ENCODE measurements at places on chromosomes 3 and 15.
A peak's percentile ranks its signal among the peaks of the same experiment; 100 is the strongest.

GRCh38 chr3:140695361-140696061 lies 17.6 kb downstream of the TRIM42 start:
- no peak for DNase-seq

DNA sequence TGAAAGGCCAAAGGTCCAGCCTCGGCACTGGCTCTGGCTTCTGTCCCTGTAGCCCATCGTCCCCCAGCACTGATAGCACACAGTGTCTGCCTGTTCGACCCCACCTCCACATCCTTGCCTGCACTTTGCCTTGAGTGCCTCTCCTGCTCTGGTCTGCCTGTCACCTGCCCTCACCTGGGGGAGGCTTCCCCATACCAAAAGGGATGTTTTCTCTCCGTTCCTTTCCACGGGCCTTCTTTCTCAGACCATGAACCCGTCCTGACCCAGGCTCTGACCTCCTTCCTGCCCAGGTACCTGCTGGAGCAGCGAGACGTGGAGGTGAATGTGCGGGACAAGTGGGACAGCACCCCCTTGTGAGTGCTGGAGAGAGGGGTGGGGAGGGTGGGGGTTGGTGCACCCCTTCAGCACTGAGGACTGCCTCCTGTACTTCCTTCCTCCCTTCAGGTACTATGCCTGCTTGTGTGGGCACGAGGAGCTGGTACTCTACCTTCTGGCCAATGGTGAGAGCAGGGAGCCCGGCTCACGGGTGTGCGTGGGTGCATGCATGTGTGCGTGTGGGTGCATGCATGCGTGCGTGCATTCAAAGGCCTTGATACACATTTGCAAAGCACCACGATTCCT lies 1.5 kb downstream of the ABTB1 start:
- DNase-seq: no peak

GRCh38 chr3:264394-265156 lies 68.0 kb downstream of the CHL1 start:
- no peak for DNase-seq

DNA sequence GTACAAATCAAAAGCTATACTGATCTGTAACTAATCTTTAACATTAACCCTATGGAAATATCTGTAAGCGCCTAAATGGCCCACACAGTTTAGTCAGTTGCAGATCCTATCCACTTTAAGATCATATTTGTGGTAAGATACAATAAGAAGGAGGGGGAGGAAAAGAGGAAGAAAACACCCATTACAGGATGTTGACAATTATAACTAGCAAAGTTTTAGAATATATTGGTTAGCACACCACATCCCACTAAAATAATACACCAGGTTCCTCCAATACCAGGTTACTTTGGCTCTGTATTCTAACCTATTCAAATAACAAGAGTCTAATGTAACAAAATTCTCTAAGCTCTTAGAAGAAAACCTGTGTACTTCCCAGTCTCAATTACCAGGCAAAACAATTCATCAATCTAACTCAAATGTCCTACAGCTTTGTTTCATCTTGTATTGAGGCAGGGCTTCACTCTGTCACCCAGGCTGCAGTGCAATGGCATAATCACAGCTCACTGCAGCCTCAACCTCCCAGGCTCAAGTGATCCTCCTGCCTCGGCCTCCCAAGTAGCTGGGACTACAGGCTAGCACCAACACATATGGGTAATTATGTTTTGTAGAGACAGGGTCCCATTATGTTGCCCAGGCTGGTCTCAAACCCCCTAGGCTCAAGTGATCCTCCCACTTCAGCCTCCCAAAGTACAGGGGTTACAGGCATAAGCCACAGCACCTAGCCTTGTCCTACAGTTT lies 4.2 kb downstream of the SLC4A7 start:
- DNase-seq: no peak

DNA sequence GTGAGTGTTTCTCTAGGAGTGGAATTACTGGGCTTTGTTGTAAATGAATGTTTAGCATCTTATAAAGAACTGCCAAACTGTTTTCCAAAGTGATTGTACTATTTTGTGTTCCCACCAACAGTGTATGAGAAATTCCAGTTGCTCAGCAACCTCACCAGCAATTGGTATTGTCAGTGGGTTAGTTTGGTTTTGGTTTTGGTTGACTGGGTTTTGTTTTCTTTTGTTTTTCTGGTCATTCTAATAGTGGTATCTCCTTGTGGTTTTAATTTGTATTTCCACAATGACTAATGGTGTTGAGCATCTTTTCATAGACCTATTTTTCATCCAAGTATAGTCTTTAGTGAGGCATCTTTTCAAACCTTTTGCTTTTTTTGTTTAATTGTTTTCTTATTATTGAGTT lies 27.1 kb downstream of the FILIP1L start:
- no peak for DNase-seq

DNA sequence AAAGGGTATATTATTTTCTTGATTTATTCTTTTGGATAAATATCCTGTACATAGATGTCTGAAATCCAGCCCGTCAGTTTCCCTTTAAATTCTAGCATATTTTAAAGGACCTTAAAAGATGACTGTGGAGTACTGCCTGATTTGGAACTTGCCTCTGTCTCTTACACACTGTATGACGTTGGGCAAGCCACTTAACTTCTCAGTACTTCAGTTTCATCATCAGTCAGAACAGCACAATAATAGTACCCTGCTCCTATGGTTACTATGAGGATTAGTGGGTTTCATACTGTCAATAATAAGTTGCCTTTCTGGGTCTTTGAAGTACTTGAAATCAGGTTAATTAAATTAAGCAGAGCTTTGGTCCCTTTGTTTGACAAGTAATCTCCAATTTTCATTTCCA lies 374.3 kb downstream of the TIGIT start:
- DNase-seq: no peak

DNA sequence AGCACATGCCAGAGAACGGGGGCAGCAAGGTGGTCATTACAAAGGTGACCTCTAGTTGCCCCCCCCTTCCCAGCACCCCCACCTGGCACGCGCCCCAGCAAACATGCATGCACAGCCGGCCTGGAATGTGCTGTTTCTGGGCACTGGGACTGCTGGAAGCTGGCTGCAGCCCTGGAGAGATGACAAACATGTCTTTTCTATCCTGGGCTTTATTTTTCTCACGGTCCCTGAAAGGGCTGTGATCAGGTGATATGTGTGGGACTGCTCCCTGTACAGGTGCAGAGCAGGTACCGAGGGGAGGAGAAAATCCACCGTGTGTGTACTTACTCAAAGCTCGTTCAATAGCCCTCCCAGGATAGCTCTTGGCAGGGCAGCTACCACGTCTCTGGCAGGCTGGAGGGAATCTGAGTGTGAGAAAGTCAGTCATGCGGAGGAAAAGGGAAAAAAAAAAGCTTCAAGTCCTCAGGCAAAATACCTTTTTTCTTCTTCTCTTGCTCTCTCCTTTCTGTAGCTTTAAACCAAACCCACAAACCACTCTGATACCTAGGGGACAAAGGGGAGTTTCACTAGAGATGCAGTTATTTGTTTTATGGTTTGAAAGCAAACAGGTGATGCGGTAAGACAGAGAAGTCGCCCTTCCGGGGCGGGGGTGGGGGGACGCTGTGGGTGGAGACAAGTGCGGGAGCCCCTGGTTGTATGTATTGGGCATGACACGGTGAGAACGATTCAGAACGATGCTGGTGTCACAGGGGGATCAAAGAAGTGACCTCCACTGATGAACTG lies 5.0 kb upstream of the HES1 start:
- no peak for DNase-seq

- no peak for DNase-seq
Measured at GRCh38 chr3:82000773-82001172, 239.3 kb upstream of the GBE1 start.

- DNase-seq: no peak
Measured at GRCh38 chr3:67192466-67192865, 194.4 kb downstream of the KBTBD8 start.

DNA sequence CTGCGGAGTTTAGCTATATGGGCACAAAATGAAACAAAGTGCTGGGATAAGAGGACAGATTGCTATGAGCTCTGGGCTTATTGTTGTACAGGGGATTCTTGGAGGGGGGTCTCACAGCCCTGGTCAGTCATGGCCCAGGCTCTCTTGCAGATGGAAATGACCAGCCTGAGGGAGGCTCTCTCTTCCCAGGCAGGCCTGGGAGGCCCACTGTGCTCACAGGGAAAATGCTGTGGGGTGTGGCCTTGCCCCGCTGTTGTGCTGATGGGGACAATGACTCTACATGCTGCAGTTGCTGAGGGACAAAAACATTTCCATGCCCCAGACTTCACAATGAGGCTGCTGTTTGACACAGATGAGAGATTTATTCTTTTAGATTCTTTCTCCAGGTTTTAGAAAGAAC lies 202.2 kb downstream of the KLF13 start:
- no peak for DNase-seq

DNA sequence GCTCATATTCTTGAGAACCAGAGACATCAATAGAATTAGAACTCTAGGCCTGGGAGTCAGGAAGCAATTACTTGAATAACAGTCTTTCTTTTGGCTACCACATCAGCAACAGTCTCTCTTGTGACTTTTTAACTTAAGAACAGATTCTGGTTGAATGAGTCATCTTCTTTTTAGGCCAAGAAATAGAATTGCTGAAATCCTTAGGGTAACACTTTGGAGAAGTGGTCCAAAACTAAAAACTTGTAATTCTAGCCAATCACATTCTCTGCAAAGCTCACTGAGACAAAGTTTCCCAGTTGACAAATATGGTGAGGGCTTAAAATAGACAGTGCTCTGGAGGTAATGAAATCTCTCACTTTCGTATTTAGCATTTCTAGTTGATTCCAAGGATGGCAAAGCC lies 238.0 kb downstream of the SHOX2 start:
- no peak for DNase-seq

GRCh38 chr15:100385300-100386050 lies 43.7 kb upstream of the ADAMTS17 start:
- DNase-seq: no peak

DNA sequence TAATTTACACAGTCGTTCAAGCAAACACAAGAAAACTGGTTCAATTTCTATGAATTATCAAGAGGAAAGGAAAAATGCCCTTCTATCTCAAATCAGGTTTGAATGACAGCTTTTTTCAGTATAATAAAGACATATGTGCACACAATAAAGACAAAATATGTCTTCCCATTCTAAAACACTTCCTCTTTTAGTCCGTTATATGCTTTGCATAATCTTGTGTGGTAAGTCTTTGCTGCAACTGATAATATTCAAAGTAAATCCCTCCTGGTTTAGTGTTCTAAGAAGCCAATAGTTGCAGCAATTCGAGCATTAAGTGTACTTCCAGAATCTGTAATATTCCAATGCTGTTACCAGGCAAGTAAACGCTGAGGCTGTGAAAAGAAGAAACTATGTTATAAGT lies 43.7 kb upstream of the MAPKBP1 start:
- DNase-seq: no peak

- DNase-seq: no peak
Measured at GRCh38 chr15:74385733-74386132, 18.3 kb upstream of the CYP11A1 start.

- DNase-seq: no peak
Measured at GRCh38 chr3:124563376-124563775, 166.9 kb upstream of the UMPS start.

GRCh38 chr15:52124270-52124880 lies 11.8 kb upstream of the BCL2L10 start:
- no peak for DNase-seq

DNA sequence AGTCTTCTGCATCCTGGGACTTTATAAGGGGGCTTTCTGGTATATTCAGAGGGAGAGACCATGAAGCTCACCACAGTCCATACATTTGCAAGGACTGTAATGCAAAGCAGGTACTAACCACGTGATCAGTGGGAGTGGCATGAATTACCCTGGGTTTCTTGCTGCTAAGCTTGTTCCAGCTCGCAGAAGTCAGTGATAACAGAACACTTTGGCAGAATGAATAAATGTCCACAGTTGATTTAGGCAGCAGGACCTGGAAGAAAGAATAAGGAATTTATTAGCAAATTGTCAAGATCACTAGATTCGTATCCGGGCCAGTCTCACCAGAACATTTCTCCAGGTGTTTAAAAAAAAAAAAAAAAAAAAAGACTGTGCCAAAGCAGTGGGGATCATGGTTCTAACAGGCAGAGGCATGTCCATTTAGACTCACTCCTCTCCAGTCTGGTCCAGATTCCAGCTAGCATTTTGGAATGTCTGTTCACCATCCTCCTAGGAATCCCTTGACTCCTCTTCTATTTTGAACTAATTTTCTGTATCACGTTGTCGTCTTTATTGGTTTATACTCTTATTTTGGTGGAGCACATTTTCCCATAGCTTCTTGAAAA lies 24.5 kb downstream of the HHLA2 start:
- DNase-seq: no peak

DNA sequence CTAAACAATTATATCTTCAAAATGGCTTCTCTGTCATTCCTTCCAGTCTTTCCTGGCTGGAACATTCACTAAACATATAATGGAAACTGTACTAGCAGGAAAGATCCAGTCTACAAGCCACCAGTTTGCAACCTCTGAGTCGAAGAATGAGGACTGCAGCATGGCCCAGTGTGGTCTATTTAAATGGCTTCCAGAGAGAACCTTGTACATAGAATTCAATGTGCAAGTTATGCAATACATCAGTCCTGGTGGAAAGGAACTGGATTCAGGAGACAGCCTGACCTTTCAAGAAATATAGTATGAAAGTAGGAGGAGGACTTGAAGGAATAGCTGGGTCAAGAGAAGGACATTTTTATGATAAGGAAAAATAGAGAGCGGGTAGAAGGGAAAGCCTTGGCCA lies 49.9 kb downstream of the NEK10 start:
- DNase-seq: no peak

- DNase-seq: peak; percentile 31
Measured at GRCh38 chr3:119508172-119508845, 10.0 kb downstream of the TIMMDC1 start.

DNA sequence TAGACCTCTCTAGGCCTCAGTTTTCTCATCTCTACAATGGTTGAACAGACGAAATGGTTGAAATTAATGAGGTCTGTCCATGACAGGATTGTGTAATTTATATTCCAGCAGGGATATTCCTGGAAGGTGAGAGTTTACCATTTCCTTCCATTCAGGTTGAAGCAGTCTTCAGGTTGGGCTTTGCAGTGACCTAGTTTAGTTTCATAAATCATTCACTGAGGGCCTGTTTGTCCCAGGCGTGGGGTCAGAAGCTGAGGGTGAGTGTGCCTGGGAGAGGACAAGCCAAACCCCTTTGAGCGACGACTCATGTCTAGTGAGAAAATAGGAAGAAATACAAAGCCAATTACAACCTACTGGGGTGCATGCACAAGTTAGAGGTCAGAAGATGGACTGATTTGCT lies 57.2 kb upstream of the CACNA2D3 start:
- no peak for DNase-seq

- no peak for DNase-seq
Measured at GRCh38 chr3:45509038-45509767, 85.3 kb upstream of the LIMD1 start.

- no peak for DNase-seq
Measured at GRCh38 chr3:62833538-62833937, 41.7 kb downstream of the CADPS start.

- no peak for DNase-seq
Measured at GRCh38 chr3:46089237-46090011, 62.1 kb upstream of the XCR1 start.

DNA sequence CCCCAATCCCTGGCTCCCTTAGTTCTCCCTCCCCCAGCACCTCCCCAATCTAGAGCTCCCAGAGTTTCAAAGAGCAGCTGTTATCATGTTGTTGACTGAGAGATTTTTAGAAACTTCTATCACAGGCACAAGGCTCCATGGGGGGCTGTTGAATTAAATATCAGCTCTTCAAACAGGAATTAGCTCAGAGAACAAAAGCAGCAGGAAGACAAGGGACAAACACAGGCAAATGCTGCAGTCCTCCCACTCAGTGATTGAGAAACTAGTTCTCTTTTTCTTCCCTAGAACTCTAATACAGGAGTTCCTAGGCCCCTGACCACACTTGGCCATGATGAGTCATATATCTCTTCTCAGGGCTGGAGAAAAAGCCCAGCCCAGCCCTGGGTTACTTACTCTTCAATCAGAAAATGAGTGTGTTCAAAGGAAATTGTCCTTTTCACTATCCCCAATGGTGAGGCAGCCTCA lies 262.1 kb downstream of the IGSF11 start:
- no peak for DNase-seq

Measured in activated T-helper 1 cell treated with anti-CD3 and anti-CD28 coated beads, Interleukin-12 subunit alpha, Interleukin-12 subunit beta, Interleukin-2, Interleukin-4 antibody, amounts not matched to agents 30 ng/mL and 10 ng/mL and 1 ng/mL, durations not matched to agents 14 hours and 24 hours and 36 hours (primary cell).